ENCODE measurements at places on chromosomes 7 and 10.
A peak's percentile ranks its signal among the peaks of the same experiment; 100 is the strongest.

GRCh38 chr10:35821339-35821911 lies 179.3 kb upstream of the FZD8 start:
- peak; percentile 15 for DNase-seq

- DNase-seq, result peak; percentile 4
Measured at GRCh38 chr10:131727560-131727959, 173.2 kb upstream of the PPP2R2D start.

DNA sequence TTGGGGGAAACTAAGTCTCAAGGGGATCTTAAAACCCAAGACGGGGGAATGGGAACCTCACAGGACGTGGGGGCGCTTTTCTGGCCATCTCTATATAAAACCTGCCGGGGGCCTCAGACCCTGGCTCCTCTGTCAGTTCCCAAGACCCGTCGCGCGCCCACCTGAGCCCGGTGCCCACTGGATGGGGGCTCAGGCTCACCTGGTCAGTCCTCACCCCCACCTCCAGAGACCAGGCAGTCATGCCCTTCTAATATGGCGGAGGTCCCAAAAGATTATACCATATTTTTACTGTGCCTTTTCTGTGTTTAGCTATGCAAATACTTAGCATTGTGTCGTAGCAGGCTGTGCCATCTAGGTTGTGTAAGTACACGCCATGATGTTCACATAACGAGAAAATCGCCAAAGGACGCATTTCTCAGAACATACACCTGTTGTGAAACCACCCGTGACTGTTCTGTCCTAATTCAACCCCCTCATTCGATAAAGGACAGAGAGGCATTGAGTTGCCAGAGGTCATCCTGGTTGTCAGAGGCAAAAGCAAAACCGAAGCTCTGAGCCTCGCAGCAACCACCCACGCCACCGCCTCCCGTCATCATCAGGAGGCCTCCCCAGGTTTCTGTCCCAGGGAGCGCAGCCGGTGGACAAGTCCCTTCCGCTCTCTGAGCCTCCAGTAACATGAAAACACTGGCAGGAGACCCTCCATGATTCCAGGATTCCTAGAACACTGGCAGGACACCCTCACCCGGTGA lies 28.9 kb downstream of the OAT start:
- DNase-seq, result peak; percentile 11

DNA sequence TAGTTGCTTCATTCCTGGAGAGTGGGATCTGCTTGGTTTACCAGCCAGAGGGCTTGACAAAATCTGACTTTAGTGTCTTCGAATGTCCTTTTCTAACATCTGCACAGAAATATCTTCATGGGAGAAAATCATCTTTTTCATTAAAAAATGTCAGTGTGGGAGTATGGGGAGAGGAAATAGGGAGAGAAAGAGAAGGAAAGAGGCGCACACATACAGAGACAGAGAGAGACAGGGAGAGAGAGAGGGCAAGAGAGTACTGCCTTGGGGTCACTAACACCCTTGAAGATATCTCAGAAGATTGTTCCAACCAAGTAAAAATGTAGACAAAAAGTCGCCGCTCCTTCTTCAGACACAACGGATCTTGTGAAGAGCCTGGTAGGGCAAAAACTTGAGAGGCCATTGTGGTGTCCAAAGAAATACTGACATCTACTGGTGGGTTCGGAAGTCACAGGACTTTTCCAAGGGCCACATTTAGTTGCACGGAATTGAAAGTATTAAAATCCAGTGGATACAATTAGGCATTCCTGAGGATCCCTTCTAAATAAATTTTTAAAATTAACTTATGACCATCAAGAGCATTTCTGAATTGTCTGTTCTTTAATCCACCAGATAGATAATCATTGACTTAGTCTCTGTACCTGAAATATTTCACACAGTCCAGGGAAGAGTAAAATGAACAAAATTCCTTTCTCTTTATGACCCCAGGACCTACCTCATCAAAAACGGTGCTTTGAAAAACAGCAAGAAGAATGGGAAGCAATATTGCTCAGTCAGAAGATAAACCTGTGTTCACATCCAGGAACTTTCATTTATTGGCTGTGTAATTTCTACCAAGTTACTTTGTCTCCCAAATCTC lies 29.7 kb downstream of the VIM start:
- peak; percentile 35 for DNase-seq

- DNase-seq, result no peak
Measured at GRCh38 chr10:35063837-35064454, 26.2 kb downstream of the CUL2 start.

GRCh38 chr7:152355474-152356057 lies 80.2 kb downstream of the KMT2C start:
- no peak for DNase-seq

- DNase-seq, result no peak
Measured at GRCh38 chr10:3226960-3227744, 54.6 kb upstream of the PITRM1 start.

GRCh38 chr7:73685311-73685710 lies 1.9 kb downstream of the BUD23 start:
- DNase-seq, result no peak

All from GM13976 (cell line).